ENCODE measurements at places on chromosomes 2 and 18.

DNA sequence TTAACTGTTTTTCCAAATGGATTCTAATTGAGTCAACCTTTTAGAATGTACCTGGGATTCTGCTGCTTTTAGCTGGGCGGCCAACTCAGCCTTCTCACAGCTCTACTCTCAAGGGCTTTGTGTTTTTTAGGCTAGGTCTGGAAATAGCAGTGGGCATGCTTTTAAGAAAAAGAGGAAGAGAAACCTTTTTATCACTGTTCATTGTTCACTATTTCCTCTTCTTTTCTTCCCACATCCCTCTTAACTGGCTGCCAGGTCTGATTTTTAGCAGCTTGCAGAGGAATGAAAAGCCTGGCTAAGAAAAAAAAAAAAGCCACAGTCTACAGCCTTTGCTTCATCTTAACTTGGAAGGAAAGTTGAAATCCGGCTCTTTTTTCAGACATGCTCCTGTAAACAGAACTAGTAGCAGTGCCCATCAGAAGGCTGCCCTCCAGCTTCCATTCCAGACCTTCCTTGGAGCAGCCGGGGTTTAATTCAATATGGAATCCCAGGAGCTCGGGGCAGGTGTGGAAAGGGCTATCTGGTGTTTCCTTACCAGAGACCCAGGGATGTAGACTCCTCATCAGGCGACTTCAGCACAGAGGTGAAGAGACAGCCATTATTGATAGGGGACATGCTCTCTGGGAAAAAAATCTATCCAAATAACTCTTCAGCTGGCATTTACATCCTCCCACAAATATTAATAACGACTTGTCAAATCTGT is 230.7 kb downstream of the MYO3B start:
- DNase-seq, result no peak

- DNase-seq, result peak; percentile 60
Observed at GRCh38 chr2:241863536-241863954, 4.9 kb upstream of the PDCD1 start.

DNA sequence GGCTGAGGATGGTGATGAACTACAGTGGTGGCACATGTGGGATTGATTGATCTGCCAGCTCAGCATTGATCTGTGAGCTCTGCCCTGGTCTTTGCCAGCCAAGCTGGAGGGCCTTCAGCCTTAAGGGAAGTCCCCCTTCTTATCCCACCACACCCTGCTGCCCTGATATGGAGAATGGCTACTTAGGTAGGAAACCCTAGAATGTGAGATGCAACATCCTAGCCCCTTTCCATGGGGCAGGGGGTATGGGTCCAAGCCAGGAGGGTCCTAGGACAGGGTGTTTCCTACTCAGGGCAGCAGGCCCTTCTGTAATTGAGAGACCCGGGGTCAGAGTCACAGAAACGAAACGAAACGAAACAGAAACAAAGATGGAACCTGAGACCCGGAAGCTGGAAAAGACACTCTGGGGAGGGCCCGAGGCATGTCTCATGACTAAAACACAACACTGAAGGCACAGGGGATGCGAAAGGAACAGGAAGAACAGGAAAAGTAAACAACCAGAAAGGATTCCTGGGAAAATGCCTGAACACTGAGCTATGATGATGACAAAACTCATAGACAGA is 16.9 kb upstream of the SULT1C2 start:
- DNase-seq, result no peak

DNA sequence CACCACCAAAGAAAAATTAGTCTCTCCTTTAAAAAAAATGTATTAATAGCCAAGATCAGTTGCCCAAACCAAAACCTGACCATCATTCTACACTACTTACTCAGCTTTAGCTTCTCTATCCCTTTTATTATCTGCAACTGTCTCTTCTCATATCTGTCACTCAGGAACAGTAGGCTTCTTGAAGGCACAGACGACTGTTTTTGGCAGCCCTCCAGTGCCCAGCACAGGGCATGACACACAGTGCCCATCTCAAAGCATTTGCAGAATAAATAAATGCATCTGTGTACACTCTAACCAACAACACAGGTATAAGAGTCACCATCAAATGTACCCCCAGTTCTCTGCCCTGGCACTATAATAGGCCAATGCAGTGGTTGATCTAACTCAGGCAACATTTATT is 117.2 kb downstream of the UXS1 start:
- no peak for DNase-seq

- no peak for DNase-seq
Observed at GRCh38 chr2:140067661-140068060, 1287.5 kb upstream of the NXPH2 start.

DNA sequence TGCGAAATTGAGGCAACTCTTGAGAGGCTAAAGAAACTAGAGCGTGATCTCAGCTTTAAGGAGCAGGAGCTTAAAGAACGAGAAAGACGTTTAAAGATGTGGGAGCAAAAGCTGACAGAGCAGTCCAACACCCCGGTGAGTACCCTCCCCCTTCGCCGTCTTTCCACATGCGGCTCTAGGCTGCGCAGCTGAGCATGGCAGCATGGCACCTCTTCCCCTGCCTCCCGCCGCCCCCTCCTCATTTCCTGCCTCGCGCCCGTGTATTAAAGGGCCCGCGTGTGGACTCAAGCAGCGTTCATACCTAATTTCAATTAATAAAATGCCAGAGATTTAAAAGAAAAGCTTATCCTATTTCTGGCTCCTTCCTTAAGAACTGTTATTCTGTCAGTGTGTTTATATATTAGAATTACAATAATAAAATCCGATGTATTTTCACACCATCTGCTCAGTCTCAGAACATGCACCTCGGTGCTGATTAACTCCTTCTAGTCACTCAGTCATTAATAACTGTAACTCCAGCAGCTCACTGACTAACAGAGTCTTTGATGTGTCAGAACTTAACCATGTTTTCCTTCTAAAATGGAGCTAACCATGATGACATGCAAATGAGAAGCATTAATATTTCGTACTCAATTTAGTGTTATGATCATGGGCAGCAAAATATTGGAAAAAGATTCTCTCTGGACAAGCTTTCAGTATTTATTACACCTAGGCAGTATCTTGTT is 137.4 kb upstream of the CDCA7 start:
- DNase-seq, result no peak

DNA sequence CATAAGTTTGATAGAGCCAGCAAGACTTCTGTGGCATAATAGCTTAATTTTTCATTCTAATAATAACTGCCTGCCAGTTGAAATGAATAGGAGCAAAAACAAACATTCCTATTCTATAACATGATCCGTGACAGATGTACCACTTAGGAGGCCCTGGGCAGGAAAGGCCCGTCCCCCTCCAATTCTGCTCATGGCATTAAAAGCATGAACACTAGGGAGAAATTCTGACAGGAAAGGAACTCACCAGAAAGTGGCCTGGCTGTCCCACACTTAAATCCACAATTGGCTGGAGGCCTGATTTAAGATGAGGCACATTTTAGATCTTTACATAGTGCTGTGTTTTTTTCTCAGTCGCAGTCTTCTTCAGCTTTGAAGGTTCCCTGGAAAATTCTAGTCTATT is 261.9 kb upstream of the ETAA1 start:
- DNase-seq, result no peak

DNA sequence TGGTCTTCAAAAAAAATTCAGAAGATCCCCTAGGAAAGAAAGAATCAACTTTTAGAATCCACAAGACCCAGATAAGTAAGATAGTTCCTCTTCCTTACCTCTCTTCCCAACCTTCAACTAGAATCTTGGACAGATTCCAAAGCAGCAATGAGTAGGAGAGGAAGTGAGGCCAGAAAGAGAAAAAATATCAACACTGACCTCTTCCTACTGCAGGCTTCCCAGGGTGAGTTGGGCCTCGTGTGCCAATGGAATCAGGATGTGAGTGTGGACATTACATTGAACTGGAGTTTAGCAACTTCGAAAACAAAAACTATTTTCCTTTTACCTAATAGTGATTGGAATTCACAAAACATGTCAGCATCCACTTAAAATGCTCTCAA is 102.5 kb upstream of the PIEZO2 start:
- no peak for DNase-seq

DNA sequence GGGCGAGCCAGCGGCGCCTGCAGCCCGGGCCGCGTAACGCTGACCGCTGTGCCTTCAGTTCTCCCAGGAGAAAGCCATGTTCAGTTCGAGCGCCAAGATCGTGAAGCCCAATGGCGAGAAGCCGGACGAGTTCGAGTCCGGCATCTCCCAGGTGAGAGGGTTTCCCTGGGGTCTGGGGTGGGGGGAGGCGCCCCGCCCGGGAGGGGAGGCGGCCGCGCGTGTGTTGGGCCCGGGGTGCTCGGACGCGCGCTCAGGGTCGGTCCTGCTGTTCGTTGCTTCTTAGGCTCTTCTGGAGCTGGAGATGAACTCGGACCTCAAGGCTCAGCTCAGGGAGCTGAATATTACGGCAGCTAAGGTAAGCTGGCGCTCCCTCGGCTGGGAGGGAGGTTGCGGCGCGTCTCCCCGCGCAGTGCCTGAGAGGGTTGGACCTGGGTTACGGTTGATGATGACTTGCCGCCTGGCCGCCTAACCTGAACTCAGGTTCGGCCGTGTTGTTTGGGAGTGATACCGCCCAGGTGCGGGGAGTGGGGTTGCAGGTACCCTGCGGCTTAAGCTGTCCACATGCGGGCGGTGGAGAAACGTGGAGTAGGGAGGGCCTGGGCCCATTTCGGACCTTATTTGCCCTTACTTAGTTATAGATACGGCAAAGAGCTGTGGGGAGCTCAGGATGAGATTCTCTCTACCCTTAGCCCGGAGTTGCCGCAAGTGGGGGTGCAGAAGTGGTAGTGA is 638 bp downstream of the RPS7 start:
- DNase-seq, result peak; percentile 18

GRCh38 chr2:177282181-177282641 is 17.7 kb upstream of the NFE2L2 start:
- DNase-seq, result no peak

DNA sequence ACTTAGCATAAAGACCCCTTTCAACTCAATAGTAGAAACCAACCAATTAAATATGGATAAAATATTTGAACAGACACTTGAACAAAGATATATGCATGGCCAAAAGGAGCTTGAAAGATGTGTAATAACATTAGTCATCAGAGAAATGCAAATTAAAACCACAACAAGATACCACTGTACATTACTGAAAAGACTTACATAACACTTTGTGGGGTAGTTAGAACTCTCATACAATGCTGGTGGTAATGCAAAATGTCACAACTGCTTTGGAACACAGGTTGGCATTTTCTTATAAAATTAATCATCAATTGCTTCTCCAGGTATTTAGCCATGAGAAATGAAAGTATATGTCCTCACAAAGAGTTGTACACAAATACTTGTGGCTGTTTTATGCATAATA is 60.7 kb downstream of the TTC27 start:
- no peak for DNase-seq

- DNase-seq, result no peak
Observed at GRCh38 chr2:172195836-172196376, 93.2 kb upstream of the DLX2 start.

- no peak for DNase-seq
Observed at GRCh38 chr2:24543252-24543651, 52.2 kb downstream of the NCOA1 start.

DNA sequence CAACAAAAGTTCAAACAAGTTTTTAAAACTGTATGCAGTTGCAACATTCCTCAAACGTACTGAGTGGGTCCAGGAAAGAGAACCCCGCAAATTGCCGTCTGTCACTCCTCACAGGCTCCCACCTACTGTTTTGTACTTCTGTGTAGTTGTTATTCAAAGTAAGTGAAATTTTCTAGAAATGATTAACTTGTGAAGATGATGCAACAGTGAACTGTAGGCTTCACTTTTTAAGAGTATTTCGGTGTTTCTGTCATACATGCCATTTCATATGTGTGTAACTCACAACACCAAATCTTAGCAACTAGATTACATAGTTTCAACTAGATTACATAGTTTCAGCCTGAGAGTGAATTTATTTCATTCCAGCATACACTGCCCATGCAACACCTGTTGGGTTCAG is 226.0 kb upstream of the TANK start:
- DNase-seq, result no peak

Data from CD4-positive, alpha-beta T cell treated with Interferon alpha-2 for 1 hour (primary cell).